ENCODE measurements at places on chromosomes 3 and 15.

DNA sequence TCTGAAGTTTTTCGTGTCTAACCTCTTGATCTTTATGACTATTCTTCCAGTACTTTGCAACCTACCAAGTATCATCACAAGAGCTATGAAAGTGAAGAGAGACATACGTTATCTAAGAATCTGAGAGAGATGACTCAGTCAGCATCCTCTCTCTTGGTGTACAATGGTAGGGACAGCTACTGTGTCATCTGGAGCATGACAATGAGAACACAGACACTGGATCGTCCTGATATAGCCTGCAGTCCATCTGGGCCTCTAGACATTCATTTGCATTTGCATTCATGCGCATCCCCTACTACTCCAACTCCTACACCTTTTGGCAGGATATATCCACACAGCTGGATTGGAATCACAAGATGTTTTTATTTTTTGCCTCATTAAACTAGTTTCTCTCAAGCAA is 115.2 kb downstream of the PEX5L start:
- DNase-seq = no peak

GRCh38 chr15:84949845-84950569 is 31.6 kb upstream of the PDE8A start:
- no peak for DNase-seq

DNA sequence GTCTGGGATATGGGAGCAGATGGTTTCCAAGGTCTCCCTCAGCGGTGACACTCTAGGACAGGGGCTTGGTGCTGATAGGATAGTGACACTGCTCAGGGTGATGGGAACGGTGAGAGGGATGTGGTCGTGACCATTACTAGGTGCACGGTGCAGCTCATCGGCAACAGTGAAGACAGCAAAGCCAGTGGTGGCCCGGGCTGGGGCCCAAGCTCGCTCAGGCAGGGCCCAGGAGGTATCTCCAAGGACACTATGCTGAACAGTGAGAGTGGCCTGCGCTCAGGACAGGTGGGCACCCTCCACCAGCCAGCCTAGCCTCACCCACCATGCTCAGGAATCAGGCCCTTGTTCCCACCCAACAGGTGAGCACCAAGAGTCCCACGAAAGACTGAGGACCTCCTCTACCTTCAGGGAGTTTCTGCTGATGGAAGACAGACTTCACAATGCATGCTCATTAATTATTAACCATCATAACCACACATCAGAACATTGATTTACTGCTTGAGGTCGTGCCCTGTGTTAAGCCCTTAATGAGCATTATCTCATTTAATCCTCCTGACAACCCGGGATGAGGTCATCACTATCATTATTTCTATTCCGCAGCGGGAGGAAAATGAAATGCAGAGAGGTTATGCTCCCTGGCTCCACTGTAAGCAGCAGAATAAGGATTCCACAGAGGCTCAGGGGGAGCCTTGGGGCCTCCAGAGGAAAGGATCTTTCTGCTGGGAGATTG is 269.4 kb downstream of the UACA start:
- peak; percentile 80 for DNase-seq

DNA sequence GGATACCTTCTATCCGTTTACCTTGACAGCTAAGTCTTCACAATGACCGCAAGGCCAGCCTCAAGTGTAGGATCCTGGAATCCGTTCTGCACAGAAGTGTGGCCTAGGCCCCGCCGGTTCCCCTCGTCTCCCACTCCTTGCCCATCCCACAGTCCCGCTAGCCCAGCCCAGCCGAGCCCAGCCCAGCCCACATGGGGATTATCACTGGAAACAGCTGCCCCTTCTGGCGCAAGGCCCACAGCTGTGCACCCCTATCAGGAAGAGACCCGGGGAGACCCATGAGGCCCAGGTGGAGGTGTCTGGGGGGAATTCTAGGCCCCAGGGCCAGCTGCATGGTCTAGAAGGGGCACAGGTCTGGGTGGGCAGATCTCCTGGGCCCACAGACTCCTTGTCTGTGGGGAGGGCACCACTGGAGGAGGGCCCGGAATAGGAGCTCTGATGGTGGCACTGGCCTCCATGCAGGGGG is 27.9 kb upstream of the KLF13 start:
- no peak for DNase-seq

DNA sequence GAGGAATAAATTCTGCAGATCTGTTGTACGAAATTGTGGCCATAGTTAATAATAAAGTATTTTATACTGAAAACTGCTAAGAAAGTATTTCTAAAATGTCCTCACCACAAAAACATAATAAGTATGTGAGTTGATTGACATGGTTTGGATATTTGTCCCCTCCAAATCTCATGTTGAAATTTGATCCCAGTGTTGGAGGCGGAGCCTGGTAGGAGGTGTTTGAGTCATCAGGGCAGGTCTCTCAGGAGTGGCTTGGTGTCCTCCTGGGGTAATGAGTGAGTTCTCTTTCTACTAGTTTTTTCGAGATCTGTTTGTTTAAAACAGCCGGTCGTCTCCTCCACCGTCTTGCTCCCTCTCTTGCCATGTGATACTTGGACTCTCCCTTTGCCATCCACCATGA is 424.1 kb upstream of the KCNMB2 start:
- peak; percentile 9 for DNase-seq

DNA sequence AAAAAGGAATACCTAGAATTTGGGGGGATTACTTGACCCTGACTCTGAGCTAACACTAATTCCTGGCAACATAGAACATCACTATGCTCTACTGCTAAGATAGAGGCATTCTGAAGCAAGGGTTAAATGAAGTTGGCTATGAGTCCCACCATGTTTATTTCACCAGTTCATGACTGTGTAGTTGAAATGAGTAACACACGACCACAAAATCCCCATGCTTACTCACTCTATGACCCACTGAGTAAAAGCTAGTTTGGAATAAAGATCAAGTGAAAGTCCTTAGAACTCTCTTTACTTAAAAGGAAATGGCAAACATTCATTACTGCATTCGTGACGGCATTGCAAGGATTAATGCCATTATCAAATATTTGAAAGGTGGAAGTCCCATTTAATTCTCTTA is 47.4 kb downstream of the MRPL46 start:
- no peak for DNase-seq

- no peak for DNase-seq
Observed at GRCh38 chr3:160981217-160981938, 123.8 kb downstream of the B3GALNT1 start.

DNA sequence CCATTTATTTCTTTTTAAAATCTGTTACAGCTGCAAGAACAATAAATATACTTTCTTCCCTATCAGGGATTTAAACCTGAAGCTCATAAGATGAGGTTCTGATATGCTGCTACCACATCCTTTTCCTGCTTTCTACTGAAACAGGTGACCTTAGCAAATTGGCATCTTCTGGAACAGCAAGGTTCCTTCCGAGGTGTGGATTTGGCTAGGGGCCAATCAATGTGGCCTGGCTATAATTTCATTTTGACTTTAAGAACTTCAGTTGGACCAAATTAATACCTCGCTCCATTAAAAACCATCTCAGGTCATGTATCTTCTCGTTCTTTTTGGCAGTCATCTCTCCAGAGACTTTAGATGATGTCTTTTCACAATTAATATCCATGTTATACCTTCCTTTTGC is 53.4 kb upstream of the C3orf80 start:
- no peak for DNase-seq

DNA sequence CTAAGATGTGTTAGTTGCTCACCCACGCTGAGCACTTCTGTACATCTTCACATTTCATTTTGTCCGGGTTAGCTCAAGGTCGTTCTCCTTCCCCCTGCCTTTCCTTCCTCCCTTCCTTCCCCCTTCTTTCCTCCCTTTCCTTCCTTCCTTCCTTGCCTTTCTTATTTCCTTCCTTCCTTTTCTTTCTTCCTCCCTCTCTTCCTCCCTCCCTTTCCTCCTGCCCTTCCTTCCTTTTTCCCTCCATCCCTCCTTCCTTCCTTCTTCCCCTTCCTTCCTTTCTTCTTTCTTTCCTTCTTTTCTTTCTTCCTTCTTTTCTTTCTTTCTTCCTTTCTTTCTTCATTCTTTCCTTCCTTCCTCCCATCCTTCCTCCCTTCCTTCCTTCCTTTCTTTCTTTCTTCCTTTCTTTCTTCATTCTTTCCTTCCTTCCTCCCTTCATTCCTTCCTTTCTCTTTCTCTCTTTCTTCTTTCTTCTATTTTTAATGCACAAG is 129.8 kb downstream of the FAM174B start:
- no peak for DNase-seq

- DNase-seq = no peak
Observed at GRCh38 chr15:64222573-64223366, 59.9 kb upstream of the PPIB start.

DNA sequence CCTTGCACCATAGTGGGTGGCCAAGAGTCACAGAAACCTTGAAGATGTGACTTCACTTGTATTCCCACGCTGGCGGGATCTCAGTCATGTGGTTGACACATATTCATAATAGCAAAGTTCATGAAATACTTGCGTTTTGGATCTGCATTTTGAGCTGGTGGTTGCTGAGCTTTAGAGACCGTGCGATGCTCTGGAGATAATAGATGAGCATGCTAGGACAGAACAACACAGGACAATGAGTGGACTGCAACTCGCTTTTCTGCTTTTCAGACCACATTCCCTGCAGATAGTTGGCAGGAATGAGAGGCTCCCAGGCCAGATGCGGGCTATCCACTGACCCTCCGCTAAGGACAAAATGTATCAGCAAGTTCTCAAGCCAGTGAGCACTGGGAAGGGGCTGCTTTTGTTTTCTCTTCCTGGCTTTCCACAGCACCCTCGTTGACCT is 13.8 kb upstream of the STARD5 start:
- DNase-seq = no peak

DNA sequence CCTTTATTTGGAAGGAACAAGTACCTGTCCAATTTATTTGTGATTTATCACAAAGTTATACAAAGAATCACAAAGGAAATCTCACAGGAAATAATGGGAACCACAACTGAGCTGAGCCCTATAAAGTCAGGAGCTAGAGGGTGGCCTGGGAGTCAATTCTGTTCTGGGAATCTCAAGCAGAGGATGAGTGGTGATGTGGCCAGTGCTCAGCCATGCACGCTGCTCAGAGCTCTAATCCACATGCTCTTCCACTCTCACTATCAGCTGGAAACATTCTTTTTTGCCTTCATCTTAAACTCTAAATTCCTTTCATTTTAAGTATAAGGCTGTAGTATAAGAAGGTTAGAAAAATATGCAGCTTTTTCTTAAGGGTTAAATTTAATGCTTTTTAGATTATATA is 36.6 kb downstream of the UACA start:
- DNase-seq = no peak

- DNase-seq = no peak
Observed at GRCh38 chr3:46399557-46399956, 7.3 kb downstream of the CCR5AS start.

DNA sequence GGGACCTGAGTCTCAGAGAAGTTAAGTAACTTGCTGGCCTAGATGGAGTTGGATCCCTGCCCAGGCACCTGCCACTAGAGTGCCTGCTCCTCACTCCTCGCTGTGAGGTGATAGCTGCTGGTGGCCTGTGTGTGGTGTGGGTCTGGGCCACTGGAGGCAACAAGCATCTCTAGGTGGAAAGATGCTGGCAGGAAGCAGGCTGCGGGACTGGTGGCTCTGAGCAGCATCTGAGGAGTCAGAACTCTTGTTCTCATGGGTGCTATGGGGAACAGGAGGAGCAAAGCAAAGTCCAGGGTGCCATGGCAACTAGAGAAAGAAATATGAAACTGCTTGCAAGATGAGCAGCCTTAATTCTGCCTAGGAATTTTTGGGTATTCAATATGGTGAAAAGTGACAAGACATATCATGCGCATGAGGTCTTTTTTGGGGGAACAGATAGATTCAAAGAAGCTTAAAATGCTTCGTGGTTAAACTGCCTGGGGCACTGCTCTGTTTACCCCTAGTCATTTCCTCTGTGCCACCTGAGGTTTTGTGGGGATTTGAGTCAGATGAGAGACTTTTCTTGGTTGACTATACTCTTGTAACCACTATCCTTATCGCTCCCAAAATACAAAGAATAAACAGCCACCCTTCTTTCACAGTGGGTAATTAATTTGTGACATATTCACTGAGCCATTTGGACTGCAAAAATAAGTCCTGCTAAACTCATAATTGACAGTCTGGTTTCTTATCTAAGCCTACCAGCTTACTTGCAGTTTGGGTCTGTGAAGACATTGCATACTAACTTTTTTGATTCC is 50.3 kb downstream of the MED12L start:
- DNase-seq = no peak

- DNase-seq = no peak
Observed at GRCh38 chr3:9875448-9875847, 4.6 kb downstream of the CIDEC start.

GRCh38 chr3:52259035-52259434 is 13.5 kb downstream of the PPM1M start:
- DNase-seq = no peak

DNA sequence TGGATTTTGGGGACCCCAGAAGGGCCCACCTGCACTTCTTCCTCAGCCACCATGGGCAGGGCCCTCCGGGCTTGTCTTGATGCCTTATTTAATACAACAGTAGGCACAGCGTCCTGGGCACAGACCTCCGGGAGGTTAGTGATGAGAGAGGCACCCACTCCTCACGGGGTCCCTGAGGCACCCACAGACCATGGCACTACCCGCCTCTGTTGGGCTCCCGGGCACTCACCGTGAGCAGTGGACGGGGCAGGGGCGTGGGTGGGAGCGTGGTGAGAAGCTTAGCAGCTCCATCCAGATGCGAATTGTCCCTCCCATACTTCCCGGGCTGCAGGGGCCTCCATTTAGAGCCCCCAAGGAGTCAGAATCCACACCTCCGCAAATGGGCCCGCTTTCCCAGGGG is 317 bp upstream of the MESP2 start:
- no peak for DNase-seq

DNA sequence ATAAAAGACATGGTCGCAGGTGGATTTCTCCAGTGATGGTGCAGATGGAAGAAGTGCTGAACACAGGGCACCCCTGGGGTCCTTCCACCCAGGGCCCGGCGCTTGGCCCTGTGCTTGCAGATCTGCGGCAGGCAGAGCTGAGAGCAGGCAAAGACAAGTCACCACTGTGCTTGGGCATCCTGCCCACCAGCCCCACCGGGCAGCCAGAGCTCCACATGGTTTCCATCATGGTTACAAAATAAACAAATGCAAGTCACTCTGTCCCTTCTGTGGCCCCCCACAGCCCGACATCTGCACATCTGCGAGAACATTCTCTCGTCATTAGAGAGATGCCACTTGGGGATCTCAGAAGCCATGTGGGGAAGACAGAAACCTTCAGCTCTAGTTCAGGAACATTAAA is 37.6 kb upstream of the SFMBT1 start:
- no peak for DNase-seq

DNA sequence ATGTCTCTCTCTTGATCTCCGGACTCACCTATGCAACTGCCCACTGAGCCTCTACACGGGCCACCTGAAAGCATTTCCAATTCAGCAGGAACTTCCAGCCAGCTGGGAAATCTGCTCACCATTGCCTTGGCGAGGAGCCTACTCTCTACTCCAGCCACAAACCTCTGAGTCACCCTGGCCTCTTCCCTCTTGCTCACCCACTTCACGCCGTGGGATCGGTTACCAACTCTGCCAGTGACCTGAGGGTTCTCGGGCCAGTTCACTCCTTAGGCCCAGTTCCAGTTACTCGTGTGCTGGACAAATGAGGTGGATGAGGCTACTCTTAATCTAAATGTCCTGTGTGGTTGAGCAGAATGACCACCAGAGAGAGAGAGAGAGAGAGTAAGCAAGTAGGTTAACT is 70.1 kb downstream of the CEMIP start:
- DNase-seq = peak; percentile 44
